ENCODE measurements at places on chromosomes 2 and 18.
A peak's percentile ranks its signal among the peaks of the same experiment; 100 is the strongest.

GRCh38 chr2:72008608-72009007 is 139.1 kb downstream of the CYP26B1 start:
- DNase-seq: no peak

DNA sequence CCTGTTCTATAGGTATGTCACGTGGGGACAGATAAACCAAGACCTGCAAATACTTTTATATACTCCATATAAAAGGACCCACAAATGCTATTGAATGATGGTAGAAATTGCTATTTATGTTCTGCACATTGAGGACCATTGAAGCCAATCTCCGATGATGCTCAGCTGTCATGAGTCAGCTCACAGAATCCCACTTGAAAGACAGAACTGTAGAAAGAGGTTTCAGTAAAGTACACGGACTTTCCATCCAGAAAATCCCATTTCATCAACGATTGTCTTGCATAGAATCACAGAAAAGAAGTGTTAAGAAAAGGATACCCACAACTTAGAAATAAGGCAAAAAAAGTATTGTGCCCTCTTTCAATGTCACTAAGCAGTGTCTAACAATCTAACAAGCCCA is 169.0 kb upstream of the COPS8 start:
- DNase-seq: no peak

DNA sequence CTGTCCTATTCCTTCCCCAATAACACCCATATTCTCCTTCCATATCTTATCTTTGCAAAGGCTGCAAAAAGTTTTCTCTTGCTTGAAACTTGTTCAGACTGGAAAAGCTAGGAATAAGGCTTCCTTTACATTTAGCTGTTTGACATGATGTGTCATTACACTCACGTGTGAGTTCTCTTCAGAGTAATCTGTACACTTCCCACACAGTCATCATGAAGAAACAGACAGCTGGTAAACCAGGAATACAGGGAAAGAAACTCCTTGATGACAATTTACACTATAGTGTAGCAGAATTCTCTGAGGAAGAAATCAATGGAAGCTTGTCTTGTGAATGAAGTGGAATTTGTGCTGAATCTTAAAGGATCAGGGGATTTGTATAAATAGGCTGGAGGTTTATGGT is 628.6 kb upstream of the CDH2 start:
- DNase-seq: no peak

DNA sequence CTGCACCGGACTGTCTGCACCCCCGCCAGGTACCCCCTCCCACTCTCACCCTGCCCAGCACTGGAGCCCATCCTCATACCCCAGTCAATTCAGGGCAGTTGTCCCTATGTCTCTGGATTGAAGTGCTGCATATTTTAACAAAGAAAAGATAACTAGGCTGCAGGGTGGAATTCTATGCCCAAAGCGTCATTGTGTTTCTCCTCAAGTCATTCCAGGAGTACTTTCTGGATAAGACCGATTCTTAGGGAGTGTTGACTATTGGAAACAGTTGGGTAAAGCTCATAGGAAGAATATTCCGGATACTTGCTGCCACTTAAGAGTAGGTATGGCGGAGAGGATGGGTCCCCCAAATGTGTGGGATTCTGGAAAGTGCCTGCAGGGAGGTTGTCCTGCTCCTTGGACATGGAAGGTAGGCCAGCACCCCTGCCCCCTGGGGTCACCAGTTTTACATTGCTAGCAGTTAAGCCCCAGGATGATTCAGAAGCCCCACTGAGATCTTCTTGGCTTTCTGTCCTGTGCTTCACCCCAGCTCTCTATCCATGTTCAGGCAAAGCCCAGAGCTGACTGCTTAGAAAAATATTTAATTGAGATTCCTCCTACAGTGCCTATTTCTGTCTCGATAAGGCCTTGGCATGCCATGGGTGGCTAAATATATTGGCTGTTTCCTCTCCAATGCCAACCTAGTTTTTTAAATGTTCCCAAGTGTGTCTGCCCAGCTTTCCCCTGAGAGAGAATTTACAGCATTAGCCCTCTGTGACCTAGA is 48.2 kb downstream of the RPL37A start:
- no peak for DNase-seq

DNA sequence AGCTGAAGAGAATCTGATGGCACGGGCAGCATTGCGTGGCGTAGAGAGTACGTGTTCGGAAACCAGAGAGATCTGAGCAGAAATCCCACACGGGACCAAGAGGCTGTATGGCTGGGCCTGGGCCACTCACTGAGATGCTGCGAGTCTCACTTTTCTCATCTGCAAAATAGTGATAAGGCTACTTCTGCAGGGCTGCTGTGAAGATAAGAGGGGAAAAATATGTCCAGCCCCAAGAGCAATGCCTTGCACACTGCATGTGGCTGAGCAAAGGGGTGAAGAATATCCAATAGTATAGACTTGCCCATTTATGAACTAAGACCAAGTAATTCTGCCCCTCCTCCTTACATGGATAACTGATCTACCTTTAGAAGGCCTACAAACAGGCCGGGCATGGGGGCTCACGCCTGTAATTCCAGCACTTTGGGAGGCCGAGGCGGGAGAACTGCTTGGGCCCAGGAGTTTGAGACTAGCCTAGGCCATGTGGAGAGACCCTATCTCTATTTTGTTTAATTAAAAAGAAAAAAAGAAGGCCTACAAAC is 3.1 kb downstream of the FECH start:
- DNase-seq: no peak

- peak; percentile 1 for DNase-seq
These were observed 11.0 kb downstream of the EIF5B start for GRCh38 chr2:99348173-99348572.

- no peak for DNase-seq
These were observed 42.0 kb downstream of the FAM161A start for GRCh38 chr2:61811821-61812220.

- no peak for DNase-seq
These were observed 216.9 kb downstream of the HAUS1 start for GRCh38 chr18:46320928-46321711.

GRCh38 chr2:191303140-191304005 is 58.2 kb downstream of the MYO1B start:
- no peak for DNase-seq

DNA sequence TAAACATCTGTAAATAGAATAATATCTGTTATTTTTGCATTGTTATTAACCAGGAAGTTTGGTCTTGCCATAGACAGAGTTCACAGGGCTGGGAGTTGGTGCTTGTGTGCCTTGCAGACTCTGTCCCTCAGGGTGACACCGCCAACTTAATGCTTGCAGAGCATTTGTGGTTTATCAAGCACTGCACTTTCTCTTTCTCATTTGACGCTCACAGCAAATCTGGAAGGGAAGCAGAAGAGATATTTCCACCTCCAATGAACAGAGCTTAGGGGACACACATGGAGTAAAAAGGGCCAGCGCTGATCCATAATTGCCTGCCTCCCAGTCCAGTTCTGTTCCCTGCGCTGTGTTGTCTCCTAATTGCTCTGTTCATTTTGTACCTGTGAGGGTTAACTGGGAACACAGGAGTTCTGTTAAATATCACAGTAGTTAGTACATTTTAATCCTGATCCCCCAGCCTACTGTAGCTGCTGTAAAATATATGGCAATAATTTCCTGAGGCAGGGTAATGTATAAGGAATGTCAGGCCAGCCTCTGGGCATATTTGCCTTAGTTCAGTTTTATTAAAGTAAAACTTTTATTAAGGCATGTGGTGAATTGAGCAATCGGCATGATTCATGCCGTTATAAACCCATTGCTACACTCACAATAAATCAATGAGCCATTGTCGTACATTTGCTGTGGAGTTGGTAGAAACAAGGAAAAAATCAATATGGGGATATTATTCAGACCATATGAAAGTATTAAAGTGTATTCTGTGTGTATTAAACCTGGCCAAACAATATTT is 182.5 kb upstream of the OSR1 start:
- DNase-seq: no peak

- no peak for DNase-seq
These were observed 46.2 kb downstream of the PARD6G start for GRCh38 chr18:80200932-80201672.

Data from CD4-positive, alpha-beta T cell treated with Interleukin-10 for 1 hour (primary cell).